ENCODE measurements at places on chromosomes 5 and 9.

DNA sequence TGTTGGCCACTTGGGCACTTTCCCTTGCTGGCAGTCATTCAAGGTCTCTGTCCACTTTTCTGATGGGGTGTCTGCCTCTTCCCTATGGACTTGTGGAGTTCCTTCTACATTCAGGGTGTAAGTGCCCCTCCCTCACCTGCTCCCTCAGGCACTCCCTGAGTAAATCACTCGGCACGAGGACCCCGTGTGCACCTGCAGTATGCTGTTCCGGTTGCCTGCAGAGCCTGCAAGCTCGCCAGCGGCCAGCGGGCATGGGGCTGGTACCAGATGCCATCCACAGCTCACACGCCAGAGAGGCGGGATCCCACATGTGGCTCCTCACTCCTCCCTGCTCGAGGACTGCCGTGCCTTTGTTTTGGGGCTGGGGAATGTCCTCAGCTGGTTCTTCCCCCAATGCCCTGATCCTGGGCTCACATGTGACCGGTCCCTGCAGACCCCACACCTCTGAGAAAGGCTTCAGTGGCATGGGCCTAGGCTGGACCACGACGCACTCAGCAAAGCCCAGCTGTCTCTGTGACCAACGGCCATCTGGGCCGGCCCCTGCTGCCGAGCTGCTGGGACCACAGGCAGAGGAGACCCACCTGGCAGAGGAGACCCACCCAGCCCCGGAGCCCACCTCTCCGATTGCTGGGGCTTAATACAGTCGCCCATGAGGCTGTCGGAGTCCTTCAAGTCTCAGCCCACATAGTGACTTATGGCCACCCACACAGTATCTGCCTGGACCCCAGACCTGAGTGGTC, 46.1 kb upstream of the CLPTM1L start:
- DNase-seq, result no peak

DNA sequence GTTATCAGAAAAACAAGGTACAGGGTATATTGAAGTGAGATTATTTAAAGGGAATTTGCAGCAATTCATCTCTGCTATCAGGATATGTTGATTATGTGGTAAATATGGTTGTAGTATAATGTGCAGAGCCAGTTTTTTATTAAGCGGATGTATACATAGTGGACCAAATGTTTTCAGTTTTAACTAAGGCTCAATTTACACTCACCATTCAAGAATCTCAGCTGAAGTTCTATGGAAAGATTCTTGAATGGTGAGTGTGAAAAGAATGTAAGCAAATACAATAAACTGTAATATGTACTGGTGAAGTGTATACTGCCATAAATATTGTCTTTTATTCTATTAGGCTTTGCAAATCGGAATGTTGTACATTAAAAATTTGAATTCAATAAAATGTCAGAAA, 895.9 kb upstream of the CDH10 start:
- no peak for DNase-seq

DNA sequence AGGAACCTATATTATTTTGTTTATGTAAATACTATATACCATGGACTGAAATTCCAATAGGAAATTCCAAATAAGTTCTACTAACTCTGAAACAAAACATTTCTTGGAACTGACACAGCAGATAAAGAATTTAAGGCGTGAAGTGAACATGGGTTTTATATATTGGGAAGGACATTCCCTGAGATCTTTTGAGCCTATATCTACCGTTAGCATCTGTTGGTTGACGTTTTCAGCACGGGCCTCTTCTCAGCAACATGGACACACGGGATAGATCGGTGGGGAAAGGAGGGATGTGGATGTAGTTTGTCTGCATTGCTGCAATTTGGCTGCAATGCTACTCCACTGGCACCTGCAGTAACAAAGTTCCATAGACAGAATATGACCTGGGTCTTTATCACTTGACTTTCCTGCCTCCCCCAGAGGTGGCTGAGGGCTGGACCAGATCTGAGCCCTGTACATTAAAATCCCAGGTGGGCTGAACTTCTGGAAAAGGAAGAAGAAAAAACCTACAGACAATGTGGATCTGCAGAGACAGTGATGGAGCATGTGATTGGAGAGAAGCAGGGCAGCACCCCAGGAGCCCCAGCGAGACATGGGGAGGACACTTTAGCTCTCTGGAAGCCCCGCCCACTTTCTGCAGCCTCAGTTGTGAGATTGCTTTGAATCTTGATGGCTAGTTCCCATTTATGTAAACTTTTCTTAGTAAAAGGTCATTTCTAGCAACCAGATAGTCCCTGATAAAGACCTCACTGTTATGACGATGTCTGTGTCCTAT, 91.2 kb upstream of the CPEB4 start:
- DNase-seq, result no peak

DNA sequence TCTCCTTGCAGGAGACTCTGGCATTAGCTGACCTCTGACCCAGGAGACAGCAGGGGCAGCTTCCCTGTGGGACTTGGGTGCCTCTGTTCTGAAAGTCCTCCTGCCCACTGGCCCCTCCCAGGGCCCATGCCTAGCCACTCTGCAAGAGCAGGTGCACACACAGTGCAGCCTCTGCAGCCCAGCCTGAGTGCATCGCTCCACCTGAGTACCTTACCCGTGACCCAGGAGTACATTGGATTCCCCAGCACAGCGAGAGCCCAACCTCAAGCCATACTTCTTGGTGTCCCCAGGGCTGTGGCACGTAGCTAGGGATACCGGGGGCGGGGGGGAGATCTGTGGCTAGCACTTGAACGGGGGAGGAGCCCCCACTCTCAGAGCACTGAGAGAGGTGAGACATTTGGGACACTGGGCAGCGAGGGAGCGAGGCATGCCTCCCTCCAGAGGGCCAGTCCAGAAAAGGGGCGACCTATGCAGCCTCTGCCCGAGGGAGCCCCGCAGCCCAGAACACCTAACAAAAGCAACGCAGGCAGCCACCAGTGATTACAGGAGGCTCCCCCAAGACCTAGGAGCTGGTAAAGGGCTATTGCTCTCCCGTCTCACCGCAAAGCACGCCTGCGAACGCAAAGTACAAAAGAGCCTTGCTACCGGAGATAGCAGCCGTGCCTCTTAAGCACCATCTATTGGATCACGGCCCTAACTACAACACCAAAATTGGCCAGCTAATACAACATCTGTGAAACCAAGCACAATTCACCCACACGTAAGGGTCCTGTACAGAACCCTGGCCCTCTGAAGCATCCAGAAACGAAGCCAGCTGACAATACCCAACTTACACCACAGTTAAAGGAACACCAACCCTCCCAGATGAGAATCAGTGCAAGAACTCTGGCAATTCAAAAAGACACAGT, 826 bp upstream of the PRDM9 start:
- no peak for DNase-seq

DNA sequence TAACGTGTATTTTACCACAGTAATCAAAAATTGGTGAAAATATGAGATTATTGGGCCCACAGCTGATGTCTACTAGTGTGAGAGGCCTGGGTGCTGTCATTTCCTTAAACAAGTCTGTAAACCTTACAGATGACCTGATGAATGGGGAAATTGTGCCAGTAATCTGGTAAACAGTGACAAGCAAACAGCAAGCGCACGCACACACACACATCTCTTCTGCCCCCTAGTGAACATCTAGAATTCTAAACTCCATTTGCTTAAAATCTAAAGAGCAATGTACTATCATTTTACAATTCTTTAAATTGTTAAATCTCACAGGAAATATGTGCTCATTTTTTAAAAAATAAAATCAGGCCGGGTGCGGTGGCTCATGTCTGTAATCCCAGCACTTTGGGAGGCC, 7.5 kb upstream of the RAPGEF1 start:
- no peak for DNase-seq

DNA sequence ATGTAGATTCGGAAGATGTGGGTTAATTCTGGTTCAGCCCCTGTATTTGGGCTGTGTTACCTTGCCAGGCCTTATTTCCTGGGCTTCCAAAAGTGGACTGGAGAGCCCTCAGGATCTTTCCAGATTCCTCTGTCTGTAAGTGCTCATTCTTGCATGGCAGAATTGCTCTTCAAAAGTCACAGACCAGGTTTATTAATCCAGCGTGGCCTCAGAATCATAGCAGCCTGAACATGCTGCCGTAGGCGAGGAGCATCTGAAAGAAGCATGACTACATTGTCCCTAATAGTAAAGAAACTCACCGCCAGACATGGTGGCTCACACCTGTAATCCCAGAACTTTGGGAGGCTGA, 307.8 kb downstream of the GADD45G start:
- no peak for DNase-seq

- no peak for DNase-seq
These were observed 50.7 kb upstream of the CAMK4 start for GRCh38 chr5:111173476-111173875.

- no peak for DNase-seq
These were observed 40.1 kb downstream of the SLC6A3 start for GRCh38 chr5:1405121-1405520.

- no peak for DNase-seq
These were observed 11.5 kb upstream of the ADGRV1 start for GRCh38 chr5:90547072-90547536.

DNA sequence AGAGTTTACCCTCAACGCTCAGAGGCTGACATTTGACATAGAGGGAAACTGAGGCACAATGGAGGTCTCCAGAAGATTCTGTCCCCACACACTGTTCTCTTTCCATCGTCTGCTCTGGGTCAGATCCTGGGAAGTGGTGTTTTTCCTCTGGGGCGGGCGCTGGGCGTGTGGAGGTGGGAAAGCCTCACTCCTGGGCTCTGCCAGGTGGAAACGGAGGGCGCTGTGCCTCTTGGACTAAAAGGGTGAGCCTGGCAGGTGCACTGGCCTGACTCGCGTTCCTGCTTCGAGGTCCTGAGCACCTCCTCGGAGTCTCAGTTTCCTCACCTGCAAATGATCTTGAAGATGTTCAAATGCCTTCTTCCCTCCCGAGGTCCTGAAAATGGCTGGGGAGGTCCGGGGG, 25.7 kb upstream of the FCN1 start:
- DNase-seq, result no peak
